ENCODE measurements at places on chromosomes 13 and 19.
A peak's percentile ranks its signal among the peaks of the same experiment; 100 is the strongest.

- peak; percentile 80 for DNase-seq
These were observed 2.9 kb upstream of the FTL start for GRCh38 chr19:48962029-48962848.

- DNase-seq = peak; percentile 51
These were observed at the start of gene B3GNT8 for GRCh38 chr19:41426952-41427646. Gene B3GNT8, minus strand, starts transcription at chr19:41427374. Its CDS starts 596 bp downstream, at chr19:41426778.

DNA sequence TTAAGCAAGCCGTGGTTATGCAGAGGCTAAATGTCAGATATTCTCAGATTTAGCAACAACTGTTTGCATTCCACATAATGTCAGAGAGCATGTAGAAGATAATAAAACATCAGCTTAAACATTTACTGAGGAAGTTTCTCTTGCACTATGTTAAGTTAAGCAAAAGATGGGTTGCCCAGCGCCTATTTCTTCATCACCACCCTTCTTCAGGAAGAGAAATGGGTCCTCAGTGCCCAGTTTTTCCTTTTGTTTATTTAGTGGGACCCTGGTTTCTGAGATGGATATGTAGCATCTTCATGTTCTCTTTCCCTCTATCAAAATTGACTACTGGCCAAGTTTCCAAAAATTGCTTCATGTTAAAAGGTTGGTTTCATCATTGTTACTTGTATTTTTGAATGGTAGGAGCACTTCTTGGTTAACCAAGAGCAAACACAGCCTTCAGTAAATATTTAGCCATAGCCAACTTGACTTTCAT lies 356.8 kb downstream of the RFC3 start:
- no peak for DNase-seq

DNA sequence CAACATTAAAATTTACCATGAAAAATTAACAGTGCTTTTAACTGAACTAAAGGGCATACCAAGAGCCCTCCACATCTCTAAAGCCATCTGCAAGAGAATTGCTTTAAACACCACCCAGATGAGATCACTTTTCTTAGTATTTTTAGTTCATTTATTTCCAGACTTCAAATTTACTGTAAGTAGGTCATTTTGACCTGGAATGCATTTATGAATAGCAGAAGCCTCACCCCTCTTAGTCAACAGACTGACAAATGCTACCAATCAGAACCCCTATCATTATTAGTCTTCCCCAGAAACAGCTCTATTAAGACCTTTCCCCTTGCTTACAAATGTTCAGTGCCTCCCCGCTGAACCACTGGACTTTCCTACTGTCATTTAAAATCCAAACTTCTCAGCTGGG lies 27.3 kb downstream of the RUBCNL start:
- no peak for DNase-seq

DNA sequence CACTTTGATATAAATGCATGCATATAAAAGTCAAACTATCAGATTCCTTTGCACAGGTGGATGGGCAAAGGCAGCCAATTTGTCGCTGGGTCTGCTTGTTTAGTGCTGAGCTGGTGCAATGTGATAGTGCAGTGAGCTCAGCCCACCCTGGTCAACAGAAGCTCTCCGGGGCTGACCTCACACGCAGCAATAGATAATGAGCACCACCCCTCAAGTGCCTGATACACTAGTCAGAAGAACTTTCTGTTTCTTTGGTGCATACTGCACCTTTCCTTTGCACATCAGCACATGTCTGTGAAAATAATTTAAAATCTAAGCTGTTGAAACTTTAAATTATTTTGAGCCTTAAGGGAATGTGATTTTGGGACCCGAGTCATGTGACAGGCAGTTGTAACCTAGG lies 20.2 kb downstream of the ATP8A2 start:
- no peak for DNase-seq

DNA sequence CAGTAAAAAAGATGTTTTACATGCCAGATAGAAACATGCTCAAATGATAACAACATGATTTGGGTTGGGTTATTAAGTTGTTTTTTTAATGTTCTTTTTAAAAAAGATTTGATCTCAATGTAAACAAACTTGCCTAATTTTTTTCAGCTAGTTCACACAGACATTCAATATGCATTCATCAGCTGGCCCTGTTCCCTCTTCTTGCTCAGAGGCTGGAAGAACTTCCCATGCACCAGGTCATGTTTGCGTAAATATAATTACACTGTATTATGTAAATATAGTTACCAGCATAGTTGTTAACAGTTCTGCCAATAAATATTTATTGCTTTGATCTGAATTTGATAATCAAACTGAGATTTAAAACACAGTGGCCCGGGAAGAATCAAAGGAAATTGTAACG lies 70.6 kb downstream of the ATP11A start:
- no peak for DNase-seq

DNA sequence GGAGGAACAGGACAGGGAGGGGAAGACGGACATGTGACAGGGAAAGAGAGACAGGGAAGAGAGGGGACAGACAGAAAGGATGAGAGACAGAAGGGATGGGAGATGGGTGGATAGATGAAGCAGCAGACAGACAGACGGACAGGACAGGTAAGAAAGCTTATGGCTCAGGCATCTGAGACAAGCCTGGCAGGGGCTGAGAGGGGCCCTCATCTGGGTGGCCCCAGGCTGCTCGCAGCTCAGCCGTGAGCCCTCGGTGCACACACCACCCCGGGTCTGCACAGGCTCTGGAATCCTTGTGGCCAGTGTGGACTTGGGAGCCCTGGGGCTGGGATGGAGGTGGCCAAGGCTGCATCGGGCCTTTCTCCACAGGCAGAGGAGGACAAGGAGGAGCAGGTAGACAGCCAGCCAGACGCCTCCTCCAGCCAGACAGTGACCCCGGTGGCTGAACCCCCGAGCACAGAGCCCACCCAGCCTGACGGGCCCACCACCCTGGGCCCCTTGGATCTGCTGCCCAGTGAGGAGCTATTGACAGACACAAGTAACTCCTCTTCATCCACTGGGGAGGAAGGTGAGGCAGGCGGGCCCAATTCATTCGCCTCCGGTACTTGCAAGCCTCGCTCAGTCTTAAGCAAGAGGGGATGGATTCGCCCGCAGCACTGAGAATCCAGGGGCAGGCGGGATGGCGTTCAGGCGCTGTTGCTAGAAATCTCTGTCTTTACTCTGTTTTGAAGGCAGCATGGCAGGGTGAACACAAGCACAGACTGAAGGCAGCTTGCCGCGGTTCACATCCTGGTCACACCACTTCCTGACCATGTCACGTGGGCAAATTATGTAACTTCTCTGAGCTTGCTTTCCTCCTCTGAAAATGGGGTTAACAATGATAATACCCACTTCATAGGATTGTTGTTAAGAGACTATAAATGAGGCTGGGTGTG lies 14.0 kb downstream of the GRAMD1A start:
- no peak for DNase-seq

- DNase-seq = no peak
These were observed 198.6 kb downstream of the TEX29 start for GRCh38 chr13:111519041-111519440.

DNA sequence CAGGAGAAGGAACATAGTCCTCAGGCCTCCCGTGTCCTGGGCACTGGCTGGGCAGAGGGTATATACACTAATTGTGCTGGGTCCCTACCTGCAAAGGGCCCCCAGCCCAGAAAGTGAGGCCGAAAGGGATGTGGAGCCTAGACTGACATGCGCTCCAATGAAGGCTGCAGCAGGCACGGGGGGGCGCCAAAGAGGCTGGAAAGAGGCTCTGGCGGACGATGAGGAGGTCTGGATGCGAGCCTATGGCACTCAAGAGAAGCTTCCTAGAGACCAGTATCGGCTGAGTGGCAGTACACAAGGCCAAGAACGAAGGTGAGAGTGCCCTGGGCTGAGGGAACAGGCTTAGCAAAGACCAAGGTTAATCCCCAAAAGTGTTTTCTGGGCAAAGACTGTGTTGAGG lies 16.6 kb downstream of the VRK3 start:
- no peak for DNase-seq

DNA sequence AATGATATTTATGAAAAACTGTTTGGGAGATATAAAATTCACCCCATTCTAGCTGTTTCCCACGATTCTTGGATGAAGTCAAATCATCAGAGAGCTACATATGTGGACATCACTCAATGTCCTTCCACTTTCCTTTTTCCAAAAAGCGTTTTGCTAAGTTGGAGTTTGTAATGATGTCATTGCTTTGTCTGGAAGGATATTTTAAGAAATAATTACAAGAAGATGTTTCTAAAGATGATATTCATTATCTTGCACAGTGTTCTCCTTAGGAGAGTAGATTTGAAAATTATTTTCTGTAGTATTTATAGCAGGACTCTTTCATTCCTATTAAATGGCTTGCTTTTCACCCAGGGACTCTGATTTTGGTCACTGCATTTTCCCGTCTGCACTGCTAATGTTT lies 851.2 kb downstream of the EFNB2 start:
- no peak for DNase-seq

DNA sequence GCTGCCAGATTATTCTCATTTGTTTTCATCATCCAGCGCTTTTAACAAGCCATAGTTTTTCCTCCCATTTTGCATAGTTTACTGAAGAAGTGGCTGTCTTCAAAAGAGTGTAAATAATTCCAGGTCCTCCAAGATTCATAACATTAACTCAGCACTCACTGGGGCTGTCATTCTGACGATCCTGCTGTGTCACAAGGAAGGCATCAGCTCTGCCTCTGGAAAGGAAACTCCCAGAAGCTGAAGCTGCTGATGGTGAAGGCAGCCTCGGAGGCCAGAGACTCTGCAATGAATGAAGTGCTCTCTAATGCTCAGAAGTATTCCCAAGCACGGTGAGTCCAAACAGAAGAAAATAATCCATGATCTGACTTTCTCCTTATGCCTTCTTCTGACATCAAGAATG lies 60.0 kb downstream of the FLT1 start:
- DNase-seq = no peak

GRCh38 chr19:32018014-32018413 lies 327.4 kb upstream of the ZNF507 start:
- DNase-seq = no peak

GRCh38 chr13:36344886-36345437 lies 1.2 kb downstream of the SPART start:
- DNase-seq = no peak

- no peak for DNase-seq
These were observed 199.7 kb downstream of the IRS2 start for GRCh38 chr13:109586509-109587346.

- DNase-seq = no peak
These were observed at the start of gene CRLF1 for GRCh38 chr19:18606281-18607225. Gene CRLF1, minus strand, starts transcription at chr19:18606799. Its CDS starts 143 bp downstream, at chr19:18606656.

DNA sequence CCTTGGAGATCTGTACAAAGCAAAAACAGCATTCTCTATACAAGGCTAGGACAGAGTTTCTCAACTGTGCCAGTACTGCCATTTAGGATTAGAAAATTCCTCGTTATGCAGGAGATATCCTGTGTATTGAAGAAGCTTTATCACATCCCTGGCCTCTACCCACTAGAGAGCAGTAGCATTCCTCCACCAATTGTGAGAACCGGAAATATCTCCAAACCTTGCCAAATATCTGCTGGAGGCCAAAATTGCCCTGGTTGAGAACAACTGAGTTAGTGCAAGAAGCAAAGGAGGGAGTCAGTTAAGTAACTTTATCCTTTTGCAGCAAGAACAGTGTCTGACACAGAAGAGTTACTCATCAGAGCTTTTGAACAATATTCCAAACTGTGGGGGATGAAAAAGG lies 16.2 kb upstream of the FREM2 start:
- DNase-seq = no peak

DNA sequence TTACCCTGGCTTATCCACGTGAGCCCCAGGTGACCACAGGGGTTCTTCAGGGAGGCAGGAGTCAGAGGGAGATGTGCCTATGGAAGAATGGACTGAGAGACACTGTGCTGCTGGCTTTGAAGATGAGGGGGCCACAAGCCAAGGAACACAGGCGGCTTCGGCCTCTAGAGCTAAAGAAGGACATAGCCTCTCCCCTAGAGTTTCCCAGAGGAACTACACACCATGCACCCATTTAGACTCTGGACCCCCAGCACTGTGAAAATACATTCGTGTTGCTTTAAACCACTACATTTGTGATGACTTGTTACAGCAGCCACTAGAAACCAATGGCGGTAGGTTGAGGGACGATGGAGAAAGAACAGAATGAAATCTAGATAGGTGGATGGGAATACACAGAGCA lies 13.7 kb upstream of the ATF5 start:
- DNase-seq = no peak

DNA sequence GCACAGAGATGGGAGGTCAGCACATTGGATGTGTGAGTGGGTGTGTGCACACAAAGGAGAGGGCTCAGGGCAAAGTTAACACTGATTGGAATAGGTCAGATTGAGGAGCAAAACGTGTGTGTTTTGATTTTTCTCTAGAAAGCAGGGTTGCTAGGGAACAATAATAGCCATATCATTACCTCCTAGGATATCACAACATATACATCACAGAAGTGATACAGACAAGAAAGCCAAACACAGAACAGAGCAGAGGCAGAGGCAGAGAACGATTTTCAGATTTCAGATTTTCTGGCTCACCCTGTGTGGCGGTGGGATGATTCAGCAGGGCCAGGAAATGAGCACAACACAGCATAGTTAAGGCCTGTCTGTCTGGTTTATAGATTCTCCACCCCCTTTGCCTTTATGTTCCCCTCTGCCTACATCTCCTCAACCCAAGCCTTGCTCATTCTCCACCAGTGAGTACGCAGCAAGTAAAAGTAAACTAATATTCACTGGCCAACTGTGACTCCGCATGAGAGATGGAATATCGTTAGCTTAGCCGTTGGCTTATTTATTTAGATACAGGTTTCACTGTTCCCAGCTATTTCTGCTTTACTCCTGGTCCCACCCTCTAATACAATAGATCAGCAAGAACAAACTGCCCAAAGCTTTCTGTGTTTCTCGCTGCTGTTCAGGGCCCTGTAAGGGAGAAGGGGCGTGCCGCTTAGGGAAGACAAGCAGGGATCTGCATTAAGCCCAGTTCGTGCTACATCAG lies 182.7 kb upstream of the TSC22D1 start:
- no peak for DNase-seq

DNA sequence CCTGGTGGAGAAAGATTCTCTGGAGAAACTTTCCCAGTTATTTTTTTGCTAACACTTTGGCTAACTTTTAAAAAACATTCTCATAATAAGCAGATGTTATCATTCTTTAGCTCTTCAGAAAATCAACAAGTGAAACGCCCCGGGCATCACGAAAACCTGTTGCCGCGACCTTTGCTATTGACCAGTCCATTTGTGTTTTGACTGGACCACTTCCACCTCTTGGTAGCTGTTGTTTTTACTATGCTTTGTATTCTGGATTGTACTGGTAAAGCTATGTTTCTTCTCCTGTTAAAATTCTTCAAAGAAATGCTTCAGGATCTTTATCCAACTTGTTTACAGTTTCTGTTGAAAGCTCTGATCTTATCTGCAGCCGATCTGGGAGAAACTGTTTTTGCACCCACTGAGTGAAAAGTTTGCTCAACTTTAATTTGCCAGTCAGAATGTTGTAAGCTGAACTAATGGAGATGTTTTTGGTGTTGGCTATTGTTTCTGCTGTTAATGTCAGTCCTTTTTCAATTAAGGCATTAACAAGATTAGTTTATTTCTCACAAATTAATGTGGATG lies 23.3 kb downstream of the UFM1 start:
- DNase-seq = no peak

DNA sequence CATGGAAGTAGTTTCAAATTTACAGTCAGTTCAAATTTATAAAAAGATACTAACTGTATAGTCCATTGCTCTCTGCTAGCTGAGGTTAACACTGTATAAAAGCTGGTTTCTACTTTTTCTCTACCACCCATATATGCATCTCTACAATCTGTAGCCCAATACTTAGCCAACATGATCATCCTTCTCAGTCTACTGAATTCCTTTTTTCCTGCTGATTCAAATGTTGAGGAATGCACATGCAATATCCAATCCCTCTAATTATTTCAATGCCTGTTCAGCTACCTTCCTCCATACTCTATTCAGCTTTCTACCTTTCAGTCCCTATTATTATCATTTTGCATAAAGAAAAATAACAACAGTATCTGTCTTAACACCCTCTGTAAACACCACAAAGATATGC lies 15.6 kb downstream of the KPNA3 start:
- no peak for DNase-seq

Data from GM06990 (cell line).